Right renal cortex interstitium (tissue), 3 donors: ENCODE measurements at places on chromosomes 3 and 15. TPM values are rescaled to one million over a fixed set of nuclear protein-coding genes. Genes with fewer than 3 reads are reported as not detected.

The FGF7 gene
- 31.2 TPM for polyA plus RNA-seq

GRCh38 chr3:30161375-30161774 lies 445.0 kb upstream of the TGFBR2 start:
- no peak for DNase-seq

GRCh38 chr3:159884661-159885402 lies 103.8 kb upstream of the IL12A start:
- DNase-seq: no peak

- no peak for DNase-seq
Measured at GRCh38 chr15:74385733-74386132, 18.3 kb upstream of the CYP11A1 start.

The PCLAF gene
- polyA plus RNA-seq: 47.5 TPM

DNA sequence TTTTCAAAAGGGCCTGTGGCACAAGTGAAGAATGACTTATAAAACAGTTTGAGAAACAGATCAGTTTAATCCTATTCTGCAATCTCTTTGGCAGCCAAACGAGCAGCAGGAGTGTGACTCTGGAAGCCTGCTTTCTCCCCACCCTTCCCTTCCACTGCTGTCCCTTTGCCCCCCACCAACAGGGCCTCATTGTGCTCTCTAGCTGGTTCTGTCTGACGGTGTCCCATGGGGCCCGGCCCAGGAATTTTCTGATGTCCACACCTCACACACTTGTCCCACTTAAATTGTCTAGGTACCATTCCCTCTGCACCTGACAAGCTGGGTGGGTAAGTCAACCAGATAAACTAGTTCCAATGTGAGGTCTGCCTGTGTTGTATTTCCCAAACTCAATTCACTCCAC lies 16.4 kb downstream of the SLCO2A1 start:
- no peak for DNase-seq

The NPAP1 gene
- 0.56 TPM for polyA plus RNA-seq

The INSYN1 gene
- 11.5 TPM for polyA plus RNA-seq

The ETFA gene
- polyA plus RNA-seq: 173 TPM

GRCh38 chr3:139636511-139636910 lies 41.3 kb downstream of the NMNAT3 start:
- no peak for DNase-seq

- DNase-seq: no peak
Measured at GRCh38 chr15:90924375-90924774, 8.0 kb downstream of the HDDC3 start.

The FBXL22 gene
- polyA plus RNA-seq: 1.6 TPM

DNA sequence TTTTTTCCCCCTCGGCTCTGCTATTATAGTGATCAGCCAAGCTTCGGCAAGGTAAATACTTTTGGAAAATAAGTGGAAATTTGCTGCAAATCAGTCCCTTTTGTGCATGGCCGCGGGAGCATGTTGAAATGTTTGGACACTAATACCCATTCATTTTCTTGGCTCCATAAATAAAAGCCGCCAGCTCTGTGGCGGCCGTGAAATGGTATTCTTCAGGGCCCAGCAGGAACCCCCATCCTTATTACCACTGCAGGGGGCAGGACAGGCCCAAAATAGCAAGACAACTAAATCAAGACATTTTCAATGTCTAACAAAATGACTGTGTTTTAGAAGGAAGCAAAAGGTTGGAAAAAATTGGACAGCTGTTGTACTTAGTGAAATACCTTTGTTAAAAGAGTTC lies 362.3 kb downstream of the NR2F2 start:
- DNase-seq: no peak

- DNase-seq: no peak
Measured at GRCh38 chr15:62050115-62050514, 10.1 kb downstream of the VPS13C start.

- no peak for DNase-seq
Measured at GRCh38 chr3:106176734-106177133, 307.9 kb upstream of the CBLB start.

- peak; percentile 40 for DNase-seq
Measured at GRCh38 chr15:82680200-82681102, 29.2 kb downstream of the AP3B2 start.

DNA sequence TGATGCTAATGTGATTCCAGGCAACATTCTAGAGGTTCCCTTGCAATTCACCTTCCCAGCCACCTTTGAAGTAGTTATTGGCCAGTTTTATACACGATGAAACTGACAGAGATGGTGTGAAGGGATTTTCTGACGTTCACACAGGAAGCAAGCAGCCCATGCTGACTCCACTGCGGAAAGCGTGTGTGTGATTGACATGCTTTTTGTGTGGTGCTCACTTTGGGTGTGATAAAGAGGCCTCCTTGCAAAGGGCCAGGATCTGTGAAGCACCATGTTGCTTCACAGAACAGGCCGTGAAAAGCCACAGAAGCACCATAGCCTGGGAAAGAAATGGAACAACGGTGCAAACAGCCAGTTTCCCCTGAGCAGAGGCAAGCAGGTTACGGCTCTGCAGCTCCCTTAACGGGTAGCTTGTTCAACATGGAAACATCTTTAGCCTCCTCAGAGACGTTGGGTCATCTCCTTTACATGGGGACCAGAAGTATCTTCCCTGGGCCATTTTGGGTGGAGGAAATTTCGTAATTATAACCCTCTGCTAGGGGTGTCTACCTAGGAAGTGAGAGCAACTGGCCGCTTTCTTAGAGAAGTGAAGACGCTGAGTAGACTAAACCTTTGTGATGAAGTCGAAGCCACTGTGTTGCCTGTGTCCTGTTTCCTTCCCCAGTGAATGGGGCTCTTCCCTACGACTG lies 108.5 kb downstream of the APBA2 start:
- DNase-seq: no peak
